Left cardiac atrium (tissue), 4 donors: ENCODE measurements at places on chromosomes 3 and 15. TPM values are rescaled to one million over a fixed set of nuclear protein-coding genes. Genes with fewer than 3 reads are reported as not detected.

DNA sequence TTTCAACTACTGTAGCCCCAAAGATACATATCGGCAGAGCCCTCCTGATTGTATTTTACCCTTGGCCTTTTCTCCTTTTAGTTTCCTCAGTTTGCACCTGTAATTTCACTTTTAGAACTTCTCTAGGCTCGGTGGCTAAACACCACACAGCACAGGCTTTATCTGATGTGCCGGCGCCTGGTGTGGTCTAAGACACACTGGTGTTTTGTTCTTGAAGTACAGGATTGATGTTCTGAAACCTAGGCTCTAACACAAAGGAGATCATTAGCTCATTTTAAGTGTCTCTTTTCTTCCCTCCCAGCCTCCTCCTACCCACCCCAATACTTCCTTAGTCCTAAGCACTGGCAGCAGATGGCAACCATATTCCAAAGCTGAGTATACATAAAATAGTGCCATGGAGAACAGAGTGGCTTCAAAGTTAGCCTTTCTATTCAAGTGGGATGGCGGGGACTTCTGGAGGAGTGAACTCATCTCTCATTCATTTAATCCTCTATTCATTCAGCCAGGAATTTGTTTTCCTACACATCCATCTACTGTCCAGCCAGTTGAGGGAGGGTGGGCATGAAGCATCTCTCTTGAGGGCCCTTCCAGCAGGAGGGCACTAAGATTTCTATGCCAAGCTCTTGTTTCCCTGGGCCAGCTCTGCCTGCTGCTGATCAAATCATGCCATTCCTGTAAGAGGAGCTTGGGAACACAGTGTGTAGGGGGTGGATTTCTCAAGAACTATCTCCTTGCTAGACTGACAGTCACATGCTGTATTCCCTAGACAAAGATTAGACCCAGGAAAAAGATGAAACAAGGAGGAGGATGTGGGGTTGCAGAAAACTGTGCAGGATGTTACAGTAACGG is 71.2 kb downstream of the TIGIT start:
- no peak for DNase-seq

DNA sequence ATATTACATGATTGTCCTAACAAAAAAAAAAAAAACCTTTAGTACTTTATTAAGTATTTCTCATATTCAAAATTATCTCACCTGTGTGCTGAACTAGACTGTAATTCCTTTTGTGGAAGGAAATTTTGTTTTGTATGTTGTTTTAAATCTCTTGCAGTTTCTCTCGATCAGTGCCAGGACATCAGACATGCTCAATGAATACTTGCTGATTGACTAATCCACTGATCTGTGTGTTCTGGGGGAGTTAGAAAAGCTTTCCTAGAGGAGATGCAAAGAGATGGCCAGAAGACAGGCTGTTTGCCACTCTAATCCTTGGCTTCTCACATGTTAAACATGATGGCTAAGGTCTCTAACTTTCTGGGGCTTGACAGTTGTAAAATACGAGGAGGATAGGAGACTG is 233.3 kb upstream of the NR2E3 start:
- DNase-seq = no peak

GRCh38 chr3:51391566-51392354 is 675 bp downstream of the RBM15B start:
- DNase-seq = peak; percentile 40

GRCh38 chr3:115843206-115843605 is 219.9 kb downstream of the GAP43 start:
- DNase-seq = no peak

DNA sequence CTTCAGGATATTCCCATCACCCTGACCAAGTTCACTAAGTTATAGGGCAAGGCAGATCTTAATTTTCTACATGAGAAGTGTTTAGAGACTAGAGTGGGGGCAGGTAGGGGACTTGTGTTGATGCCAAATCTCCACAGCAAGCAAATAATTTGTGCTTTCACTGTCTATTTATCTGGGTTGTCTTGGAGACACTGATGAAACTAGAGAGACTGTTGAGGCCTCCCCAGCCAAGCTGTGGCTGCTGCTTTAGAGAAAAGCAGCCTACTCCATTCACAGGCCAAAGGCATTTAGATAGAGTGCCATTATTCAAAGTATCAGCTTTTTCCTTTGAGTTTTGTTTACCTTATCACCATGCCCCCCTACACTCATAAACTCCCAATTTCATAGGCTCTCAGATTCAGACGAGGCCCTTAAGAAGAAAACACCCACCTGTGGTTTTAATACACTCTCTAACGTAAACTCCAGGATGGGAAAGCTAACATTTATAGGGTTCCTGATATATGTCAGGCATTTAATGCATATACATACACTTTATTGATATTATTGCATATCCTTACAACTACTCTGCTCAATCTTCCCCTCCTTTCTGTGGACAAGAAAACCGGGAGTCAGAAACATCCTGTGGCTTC is 130.4 kb upstream of the FOXB1 start:
- no peak for DNase-seq

DNA sequence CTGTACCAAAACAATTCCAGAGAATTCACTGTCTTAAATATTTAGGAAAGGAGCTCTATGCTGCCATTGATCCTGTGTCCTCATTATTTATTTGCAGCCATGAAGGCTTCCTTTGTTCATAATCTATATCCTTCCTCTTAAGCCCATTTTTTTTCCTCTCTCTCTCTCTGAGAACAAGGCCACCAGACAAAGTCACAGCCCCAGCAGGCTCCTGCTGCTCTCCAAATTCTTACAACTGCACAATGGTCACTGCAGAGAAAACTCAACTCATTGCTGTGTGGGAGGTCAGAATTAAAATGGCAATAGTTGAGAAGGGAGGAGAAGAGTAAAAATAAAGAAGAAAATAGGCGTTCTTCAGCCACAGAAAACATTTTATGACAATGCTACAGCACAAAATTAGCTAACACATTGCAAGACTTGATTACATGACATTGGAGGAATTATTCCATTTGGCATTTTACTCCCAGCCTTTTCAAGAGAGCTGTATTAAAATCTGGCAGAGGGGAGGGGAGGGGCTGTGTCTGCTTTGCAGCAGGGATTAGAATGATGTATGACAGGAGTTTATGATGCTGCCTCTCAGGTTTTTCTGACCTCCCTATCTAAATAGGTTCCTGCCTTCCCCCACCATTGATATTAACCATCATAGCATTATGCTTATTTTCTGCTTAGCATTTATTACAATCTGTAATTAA is 399.7 kb upstream of the THBS1 start:
- DNase-seq = no peak

GRCh38 chr15:97679106-97679688 is 281.3 kb upstream of the ARRDC4 start:
- DNase-seq = no peak

- DNase-seq = no peak
These were observed 37.5 kb downstream of the IGSF11 start for GRCh38 chr3:118997190-118997589.

GRCh38 chr3:85081191-85081906 is 122.6 kb downstream of the CADM2 start:
- DNase-seq = peak; percentile 36

DNA sequence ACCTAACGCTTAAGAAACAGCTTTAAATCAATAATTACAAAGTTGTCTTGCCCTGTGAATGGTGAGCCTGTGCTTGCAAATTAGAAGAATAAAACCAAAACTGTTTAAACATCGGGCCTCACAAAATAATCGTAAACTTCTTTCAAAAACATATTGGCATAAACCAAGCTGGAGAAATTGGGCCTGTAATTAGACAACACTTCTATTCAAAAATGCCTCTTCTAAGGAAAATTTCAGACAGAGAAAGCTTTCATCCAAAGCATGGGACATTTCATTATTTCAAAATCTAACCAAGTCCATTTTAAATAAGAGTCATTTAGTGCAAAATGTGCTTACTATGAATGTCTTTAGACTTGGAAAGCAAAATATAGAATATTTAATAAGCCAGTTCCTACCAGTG is 35.5 kb upstream of the GNB4 start:
- DNase-seq = no peak

GRCh38 chr3:186025161-186025560 is 83.7 kb downstream of the ETV5 start:
- no peak for DNase-seq

- no peak for DNase-seq
These were observed 35.7 kb downstream of the GPR176 start for GRCh38 chr15:39884351-39884750.

DNA sequence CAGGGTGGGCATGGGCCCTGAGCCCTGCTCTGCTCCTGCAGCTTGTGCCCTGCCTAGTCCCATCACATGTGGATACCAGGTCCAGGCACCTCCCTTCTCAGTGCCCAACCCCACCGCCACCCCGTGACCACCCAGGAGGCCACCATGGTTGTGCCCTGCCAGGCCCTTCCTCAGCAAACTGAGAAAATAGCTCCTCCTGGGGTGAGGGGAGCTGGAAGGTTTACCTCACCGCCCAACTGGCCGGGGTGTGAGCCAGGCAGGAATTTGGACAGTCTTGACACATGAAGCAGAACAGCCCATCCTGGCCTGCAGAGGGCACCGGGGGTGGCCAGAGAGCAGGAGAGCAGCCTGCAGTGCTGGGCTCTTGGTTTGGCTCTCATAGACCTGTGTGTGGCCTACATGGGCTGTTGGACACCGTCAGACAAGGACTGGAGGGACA is 11.4 kb upstream of the C3orf22 start:
- DNase-seq = no peak

DNA sequence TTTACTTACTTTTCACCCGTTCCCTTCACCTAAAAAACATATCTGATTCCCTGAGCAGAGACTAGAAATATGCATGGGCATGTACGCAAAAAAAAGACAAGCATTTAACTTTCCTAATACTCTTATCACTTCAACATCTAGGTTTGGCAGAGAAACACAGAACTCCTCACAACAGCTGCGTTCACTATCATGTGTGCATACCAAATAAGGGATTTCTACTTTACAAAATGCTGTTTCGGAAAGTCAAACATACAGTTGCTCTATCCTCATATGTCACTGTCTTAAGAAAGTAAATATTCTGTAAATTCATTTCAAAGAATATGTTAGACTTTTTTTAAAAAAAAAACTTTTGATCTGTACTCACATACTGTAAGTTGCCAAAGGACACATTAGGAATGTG is 65.1 kb upstream of the CBLB start:
- DNase-seq = no peak

GRCh38 chr3:139894643-139894989 is 40.4 kb upstream of the CLSTN2 start:
- peak; percentile 57 for DNase-seq

DNA sequence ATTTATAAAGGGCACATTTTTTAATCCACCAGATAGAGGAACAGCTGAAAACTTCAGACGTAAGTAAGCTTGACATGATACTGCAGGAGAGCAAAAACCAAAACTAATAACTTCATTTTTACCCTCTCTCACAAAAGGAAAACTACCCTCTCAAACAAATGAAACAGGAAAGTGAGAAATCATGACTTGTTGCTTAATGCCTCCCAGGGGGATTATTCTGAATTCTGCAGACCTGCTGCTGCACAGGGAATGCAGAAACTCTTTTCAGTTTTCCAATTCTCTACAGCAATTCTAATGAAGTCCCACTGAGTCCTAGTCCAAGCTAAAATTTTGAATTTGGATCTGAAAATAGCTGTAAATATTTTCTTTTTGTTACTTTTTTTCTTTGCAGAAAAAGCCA is 637.1 kb upstream of the CCDC54 start:
- no peak for DNase-seq

- no peak for DNase-seq
These were observed 34.7 kb upstream of the AGBL1 start for GRCh38 chr15:86044981-86045380.

GRCh38 chr3:117660941-117661817 is 951.6 kb downstream of the TUSC7 start:
- no peak for DNase-seq

GRCh38 chr3:49462222-49462621 is 7.8 kb upstream of the DAG1 start:
- no peak for DNase-seq

GRCh38 chr3:11588755-11589154 is 55.0 kb downstream of the VGLL4 start:
- DNase-seq = no peak

DNA sequence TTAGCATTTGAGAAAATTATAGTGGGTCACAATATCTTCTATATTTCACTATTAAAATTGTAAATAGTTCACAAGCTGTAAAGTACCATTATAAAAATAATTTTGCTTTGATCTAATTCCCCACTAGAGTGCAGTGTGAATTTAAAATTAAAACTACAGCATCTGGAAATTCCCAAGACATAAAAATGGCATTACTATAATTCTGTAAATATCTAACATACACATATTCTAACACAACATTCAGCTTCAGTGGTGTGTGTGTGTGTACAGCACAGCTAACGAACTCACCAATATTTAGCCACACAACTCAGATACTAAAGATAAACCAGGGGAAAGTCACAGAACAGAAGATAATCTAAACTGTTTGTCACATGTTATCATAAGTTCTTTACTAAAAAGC is 424.9 kb upstream of the ZNF385D start:
- DNase-seq = no peak

DNA sequence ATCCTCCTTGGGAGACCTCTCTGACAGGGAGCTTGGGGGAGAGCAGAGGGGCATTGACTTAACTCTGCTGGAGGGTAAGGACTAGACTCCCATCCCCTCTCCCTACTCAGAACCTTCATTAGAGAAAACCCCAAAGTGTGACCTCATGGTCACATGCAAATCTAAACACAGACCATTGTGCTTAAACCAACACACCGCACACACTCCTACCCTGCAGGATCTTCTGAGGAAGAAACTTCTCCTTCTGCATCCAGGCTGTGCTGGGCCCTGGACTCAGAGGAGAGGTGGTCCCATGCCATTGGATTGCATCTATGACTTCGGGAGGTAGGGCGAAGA is 805 bp upstream of the PARP16 start:
- no peak for DNase-seq

DNA sequence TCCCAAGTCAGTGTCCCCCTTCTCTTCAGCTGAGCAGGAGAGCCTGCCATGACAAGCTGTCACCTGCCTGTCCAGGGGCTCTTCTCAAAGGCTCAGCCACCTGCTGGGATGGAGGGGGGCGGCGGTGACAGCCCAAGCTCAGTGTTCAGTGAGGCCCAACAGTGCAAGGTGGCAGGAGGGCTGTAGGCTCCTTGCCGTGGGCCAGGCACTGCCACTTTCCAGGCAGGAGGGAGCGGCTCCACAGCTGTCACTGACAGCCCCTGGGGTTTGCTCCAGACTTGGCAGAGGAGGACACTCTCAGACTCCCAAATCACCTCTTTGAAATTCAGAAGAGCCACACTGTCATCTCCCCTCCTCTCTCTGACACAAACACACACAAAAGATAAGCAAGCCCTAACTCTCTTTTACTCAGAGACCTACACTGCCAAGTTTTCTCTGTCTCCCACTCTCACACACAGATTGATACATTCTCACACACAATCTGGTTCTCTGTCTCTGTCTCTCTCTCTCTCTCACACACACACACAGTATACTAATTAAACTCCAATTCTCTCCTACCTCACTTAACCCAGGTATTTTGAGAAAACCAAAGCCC is 443.3 kb downstream of the EPHB1 start:
- no peak for DNase-seq

Gene NTRK3
- 3.3 TPM for total RNA-seq

Gene LRRN1
- total RNA-seq = 0.13 TPM

Gene ADAMTSL3
- 25.8 TPM for total RNA-seq

Gene PLS1
- total RNA-seq = 1.5 TPM

Gene ACVR2B
- 6.6 TPM for total RNA-seq

Gene CCDC80
- total RNA-seq = 233 TPM

Gene DISP2
- 6.5 TPM for total RNA-seq

Gene SOX14
- not detected for total RNA-seq

Gene XYLB
- 1.6 TPM for total RNA-seq

Gene AMIGO3
- 0.09 TPM for total RNA-seq

Gene TRIM42
- not detected for total RNA-seq

Gene PRR20G
- not detected for total RNA-seq
